ENCODE measurements at places on chromosomes 2 and 18.

GRCh38 chr2:101479328-101479727 is 4.4 kb upstream of the RFX8 start:
- no peak for DNase-seq

- DNase-seq, result no peak
These were observed 1622.7 kb upstream of the CELF4 start for GRCh38 chr18:39188278-39188677.

DNA sequence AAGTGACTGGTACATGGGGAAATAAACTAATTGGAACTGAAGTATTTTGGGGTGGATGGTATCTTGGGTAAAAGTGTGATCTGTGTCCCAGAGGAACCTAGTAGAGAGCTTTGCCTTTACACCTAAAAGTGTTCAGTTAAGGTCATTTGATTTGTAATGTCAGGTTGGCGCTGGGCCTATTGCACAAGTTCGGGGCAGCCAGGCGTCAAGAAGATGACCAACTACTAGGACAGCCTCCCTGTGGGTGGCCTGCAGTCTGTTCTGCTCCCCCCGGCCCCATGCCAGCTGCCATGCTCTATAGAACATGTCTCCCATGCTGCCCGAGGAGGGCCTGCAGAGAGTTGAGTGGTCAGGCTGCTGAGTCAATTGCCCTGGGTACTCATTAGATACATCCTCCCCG is 10.1 kb downstream of the RRM2 start:
- DNase-seq, result no peak

- no peak for DNase-seq
These were observed 7.9 kb downstream of the SCG2 start for GRCh38 chr2:223594259-223594658.

- no peak for DNase-seq
These were observed 123.2 kb upstream of the TWIST2 start for GRCh38 chr2:238724728-238725127.

DNA sequence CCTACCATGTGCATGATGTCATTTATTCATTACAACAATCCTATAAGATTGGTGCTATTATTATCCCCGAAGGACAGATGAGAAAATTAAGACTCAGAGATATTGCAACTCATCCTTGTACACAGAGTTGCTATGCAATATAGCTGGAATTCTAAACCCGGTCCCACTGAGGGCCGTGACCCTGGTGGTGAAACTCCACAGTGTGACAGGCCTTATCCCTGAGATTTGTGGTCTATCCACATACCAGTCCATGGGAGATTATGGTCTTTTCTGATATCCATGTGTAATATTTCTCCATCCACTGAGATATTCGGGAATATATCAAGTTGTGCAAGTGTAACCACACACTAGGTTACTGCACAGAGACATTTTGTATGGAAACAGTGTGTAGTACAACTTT is 305.2 kb downstream of the TXNL1 start:
- DNase-seq, result no peak

All from DMS 273 treated with DMSO at 0.1 percent for 48 hours (cell line).